ENCODE measurements at places on chromosomes 6 and 20.

DNA sequence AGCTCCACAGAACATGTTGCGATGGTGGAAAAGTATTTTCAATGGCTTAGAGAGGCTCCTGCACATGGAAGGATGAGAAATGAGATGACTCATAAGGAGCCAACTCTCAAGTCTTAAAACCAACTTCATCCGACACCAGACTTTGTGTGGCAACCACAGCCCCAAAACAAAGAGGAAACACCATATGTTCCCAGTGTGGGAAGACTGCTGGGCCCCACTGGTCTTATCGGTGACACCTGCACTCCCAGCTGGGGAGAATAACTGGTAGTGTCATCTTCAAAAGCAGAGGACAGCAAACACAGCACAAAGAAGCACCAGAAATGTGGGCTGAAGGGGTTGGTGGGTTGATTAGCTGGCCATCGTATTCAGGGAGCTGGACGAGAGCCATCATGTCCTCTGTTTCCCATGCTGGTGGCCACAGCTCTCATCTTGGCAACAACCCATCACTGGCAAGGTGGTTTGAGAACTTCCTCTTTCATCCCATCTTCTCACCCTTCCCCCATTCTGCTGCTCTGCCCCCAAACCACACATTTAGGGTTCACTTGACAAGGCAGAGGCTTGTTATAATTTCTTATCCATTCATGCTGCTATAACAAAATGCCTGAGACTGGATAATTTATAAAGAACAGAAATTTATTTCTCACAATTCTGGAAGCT, 46.0 kb upstream of the TASP1 start:
- no peak for DNase-seq

- no peak for DNase-seq
Measured at GRCh38 chr20:46131396-46131795, 13.3 kb downstream of the CD40 start.

GRCh38 chr6:131067521-131067920, 4.5 kb upstream of the EPB41L2 start:
- DNase-seq: no peak

- no peak for DNase-seq
Measured at GRCh38 chr6:168609026-168609685, 168.2 kb downstream of the SMOC2 start.

DNA sequence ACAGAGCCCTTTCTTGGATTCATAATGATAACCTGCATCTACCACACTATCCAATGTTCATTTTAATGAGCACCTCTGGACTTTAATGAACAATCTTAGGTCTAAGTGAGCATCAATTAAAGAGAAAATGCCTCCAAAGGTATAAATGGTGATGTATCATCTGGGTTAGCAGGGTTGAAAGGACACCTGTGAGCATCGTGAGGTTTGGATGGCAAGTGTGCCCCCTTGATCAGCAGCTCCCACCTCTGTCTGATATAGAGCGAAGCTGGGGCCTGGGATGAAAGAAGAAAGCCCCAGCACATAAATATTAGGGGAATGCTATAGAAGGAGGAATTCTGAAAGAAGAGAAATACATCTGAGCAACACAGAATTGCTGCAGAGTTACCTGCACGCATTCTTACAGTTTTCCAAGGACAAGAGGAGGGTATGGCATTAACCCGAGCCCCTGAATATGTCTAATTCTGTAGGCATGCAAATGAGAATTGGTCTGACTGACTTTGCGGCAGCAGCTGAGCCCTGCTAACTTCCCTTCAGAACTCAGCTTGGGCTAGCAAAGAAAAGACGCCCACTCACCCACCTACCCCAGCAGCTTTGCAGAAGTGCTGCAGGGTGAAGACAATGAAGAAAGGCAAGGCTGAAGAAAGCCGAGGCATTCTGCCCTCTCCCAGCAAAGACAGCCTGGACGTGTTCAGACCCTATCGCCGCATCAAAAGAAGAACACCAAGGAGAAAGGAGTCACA, 136.2 kb downstream of the GMPR start:
- no peak for DNase-seq

GRCh38 chr6:122619309-122619708, 9.1 kb downstream of the PKIB start:
- no peak for DNase-seq

DNA sequence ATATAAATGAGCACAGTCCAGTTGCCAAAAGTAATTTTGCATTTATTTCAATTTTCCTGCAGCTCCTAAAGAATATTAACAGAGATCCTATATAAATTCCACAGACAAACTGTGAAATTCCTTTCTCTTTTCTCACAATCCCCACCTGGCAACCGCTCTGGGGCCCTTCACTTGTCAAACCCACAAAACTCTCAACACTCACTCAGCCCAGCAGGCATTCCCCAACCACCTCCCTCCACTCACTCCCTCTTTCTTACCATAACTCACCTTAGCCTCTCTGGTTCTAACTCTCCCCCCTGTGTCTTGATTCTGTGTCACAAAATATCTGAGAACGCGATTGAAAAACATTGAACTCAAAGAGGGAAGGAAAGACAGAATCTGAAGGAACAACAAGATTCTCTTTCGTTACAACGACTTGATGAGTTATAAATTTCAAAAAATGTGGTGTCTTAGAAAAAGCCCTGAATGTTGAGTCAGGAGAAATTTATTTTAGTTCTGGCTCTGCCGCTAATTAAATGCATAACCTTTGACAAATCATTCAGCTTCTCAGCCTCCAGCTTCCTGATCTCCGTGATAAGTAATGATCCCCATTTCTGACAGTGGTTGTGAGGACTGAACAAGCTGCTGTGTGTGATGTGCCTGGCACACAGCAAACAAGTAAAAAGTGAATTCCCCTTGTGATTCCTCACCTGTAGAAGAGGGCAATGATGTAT, 87.9 kb downstream of the UNC5CL start:
- no peak for DNase-seq

DNA sequence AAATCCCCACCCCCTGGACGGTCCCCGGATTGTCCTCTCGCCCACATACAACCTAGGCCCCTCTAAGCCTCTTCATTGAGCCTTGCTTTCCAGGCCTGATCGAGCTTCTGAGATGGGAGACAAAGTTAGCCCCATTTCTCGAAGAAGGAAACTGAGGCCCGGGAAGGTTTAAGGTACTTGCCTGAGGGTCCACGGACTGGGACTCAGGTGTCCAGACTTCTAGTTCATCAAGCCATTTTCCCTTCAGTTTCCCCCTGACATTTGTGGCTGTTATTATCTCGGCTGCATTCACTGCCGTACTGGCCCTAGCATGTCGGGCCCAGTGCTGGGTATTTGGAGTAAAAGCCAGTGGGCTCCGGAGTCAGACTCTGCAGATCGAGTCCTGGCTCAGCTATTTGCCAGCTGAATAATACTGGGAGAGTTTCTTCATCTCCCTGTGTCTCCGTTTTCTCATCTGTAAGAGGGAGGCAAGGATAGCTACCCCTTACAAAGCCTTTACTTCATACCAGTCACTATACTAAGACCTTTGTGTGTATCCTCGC, 633 bp downstream of the RPRD1B start:
- DNase-seq: peak; percentile 16

DNA sequence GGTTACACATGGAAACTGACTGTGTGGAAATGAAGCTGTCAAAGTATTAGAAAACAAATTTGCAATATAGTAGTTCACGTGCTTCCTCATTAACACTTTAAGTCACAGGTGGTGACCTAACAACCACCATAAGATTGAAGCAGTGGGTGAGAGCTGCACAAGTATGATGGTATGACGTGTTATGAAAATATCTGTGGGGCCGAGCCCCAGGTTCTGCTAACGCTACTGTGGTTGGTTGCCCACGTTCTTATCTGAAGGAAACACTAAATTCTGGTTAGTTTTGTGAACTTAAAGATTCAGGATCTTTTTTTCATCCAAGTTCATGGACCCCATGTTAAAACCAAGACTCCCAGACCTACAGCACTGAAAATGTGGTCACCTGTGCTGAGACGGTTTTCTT, 243.0 kb upstream of the RIN2 start:
- DNase-seq: no peak

- DNase-seq: no peak
Measured at GRCh38 chr6:35719830-35720733, 16.8 kb upstream of the ARMC12 start.

DNA sequence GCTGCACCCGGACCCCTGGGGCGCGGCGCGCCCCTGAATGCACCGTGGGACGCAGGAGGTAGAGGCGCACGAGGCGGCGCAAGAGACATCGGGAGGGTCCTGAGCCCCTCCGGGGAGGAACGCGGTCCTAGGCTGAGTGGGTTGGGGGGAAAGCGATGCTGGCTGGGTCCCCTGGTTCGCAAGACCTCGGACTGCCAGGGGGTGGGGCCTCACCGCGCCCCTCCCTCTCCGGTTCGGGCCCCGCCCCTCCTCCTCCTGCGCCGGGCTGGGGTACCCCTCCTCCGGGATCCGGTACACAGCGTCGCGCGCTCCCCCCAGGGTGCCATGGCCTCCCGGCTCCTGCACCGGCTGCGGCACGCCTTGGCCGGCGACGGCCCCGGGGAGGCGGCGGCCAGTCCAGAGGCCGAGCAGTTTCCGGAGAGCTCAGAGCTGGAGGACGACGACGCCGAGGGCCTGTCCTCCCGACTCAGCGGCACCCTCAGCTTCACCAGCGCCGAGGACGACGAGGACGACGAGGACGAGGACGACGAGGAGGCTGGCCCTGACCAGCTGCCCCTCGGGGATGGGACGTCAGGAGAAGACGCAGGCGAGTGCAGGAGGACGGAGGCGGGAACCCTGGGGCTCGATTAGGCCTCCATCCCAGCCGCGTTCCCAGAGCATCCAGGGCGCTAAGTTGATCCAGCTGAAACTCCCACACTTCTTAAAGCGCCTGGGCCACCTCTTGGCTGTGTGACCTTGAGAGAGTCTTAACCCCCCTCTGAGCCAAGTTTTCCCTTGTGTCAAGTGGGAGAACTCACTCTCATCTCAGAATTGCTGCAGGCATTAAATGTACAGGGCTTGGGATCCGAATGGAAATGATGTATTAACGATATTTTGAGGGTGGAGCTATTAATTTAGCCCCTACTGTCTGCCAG, 541 bp downstream of the SNX21 start:
- DNase-seq: no peak

DNA sequence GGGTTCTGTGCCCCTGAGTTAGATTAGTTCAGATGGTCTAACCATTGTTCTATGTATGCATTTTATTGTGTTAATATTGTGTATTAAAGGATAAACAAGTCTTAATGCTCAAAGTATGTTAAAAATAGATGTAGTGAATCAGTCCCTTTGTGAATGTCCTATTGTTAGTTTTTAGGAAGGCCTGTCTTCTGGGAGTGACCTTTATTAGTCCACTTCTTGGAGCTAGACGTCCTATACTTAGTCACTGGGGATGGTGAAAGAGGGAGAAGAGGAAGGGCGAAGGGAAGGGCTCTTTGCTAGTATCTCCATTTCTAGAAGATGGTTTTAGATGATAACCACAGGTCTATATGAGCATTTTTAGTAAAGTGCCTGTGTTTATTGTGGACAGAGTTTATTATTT, 12.3 kb upstream of the HMGN4 start:
- DNase-seq: no peak

DNA sequence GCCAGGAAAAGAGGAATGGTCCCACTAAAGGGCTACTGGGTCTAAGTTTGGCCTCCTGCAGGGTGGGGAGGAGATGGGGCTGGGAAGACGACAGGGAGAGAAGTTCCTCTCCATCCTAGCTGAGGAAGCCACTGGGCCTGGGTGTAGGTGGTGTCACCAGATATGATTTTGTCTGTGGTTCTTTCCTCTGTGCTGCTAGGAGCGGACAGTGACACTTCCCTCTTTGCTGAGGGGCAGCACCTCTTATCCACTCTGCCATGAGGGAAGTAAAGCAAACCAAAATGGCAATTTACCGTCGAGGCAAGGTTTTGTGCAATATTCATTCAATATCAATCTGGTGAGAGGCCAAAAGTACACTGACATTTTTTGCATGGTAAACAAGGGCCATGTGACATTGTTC, 33.0 kb upstream of the NR2E1 start:
- no peak for DNase-seq

DNA sequence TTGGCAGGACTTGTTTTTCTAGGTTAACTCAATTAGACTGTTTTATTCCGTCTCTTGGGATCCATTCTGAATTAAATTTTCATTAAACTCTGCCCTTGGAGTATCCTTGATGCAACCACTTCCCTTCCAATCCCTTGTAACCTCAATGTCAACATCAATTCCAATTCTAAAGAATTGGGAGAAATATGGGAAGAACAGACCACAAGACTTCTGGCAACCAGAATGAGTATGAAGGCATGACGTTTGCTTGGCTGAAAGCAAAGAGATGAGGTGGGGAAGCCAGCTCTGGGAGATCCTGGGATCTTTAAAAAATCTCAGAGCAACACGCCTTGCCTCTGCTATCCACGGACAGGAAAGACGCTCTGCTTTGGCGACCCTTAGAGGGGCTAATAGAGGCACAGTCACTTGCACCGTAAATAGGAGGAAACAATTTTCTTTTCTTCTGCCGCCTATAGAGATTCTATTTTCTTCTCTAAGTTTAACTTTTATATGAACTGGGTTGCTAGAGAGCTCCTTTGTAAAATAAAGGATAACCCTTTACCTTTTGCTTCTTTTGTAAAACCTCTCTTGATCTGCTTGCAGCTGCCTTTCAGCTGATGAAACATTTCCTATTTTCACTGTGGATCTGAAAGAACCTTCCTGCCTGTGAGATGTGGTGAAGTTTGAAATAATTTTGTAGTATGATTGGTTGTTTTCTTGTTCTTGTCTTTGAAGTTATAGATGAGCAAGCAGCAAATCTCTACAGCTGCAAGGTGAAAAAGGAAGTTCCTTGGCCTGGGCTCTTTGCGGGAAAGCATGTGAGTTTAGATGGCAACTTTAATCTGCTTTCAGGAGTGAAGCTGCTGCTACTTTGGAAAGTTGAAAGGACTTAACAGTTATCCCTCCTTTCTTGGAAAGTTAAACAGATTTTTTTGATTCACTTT, at the start of gene ASIP:
Gene ASIP (plus strand): TSS at position 731 of the 923 bp plus-strand sequence. CDS start 18,952 bp downstream, outside the sequence.
- DNase-seq: no peak

GRCh38 chr6:122079916-122080315, 319.5 kb upstream of the HSF2 start:
- DNase-seq: no peak

DNA sequence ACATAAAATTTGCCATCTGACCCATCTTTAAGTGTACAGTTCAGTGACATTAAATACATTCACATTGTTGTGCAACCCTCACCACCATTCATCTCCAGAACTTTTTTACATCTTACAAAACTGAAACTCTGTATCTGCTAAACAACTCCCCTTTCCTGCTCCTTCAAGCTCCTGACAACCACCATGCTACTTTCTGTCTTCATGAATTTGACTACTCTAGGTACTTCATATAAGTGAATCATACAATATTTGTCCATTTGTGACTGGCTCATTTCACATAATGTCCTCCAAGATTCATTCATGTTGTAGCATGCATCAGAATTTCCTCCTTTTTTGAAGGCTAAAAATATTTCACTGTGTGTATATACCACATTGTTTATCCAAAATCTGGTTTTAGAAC, 86.9 kb upstream of the SMLR1 start:
- no peak for DNase-seq

DNA sequence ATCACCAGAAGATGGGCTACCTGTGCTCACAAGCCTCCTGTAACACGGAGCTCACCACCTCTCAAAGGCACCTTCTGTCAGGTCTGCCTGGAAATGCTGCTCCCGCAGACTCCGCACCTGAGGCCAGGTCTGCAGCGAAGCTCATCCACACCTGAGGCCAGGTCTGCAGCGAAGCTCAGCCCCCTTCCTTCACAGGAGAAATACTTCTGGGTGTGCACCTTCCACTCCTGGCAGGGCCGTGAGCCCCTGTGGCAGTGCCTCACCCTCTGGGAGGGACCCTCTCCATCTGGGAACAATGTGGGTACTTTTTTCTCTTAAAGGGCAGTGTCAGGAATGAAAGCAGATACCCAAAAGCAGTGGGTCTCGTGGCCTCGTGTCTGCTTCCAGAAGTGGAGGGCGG, 1.4 kb upstream of the SLCO4A1 start:
- DNase-seq: no peak
